ENCODE measurements at places on chromosomes 7 and 10.

- DNase-seq: no peak
These were observed 967.8 kb upstream of the SORCS1 start for GRCh38 chr10:108132303-108132702.

GRCh38 chr10:20552382-20552781, 344.7 kb downstream of the NEBL start:
- no peak for DNase-seq

- DNase-seq: no peak
These were observed 109.6 kb downstream of the LRMDA start for GRCh38 chr10:75540981-75541380.

DNA sequence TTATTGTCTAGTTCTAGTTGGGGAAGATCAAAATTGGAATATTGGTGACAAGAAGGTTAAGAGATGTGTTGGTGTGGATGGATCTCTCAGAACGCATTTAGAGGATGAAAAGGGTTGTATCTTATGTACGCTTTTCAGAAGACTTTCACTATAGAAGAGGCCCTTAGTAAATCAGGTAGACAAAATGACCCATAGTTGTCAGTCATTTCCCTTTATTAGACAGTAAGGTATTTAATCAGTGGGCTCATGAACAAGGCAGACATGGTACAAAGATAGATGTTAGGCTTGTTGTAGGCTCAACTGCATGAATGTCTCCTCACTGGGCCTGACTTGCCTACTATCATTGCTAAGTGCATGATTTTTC, 359.2 kb downstream of the PHF14 start:
- no peak for DNase-seq

DNA sequence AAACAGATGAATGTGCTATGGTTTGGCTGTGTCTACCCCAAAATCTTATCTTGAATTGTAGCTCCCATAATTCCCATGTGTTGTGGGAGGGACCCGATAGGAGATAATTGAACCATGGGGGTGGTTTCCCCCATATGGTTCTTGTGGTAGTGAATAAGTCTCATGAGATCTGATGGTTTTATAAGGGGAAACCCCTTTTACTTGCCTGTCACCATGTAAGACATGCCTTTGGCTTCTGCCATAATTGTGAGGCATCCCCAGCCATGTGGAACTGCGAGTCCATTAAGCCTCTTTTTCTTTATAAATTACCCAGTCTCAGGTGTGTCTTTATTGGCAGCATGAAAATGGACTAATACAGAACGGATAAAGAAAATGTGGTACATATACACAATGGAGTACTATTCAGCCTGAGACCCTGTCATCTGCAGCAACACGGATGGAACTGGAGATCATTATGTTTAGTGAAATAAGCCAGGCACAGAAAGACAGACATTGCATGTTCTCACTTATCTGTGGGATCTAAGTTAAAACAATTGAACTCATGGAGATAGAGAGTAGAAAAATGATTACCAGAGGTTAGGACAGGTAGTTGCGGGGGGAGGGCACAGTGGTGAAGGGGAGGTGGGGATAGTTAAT, 587.6 kb upstream of the NRP1 start:
- no peak for DNase-seq

DNA sequence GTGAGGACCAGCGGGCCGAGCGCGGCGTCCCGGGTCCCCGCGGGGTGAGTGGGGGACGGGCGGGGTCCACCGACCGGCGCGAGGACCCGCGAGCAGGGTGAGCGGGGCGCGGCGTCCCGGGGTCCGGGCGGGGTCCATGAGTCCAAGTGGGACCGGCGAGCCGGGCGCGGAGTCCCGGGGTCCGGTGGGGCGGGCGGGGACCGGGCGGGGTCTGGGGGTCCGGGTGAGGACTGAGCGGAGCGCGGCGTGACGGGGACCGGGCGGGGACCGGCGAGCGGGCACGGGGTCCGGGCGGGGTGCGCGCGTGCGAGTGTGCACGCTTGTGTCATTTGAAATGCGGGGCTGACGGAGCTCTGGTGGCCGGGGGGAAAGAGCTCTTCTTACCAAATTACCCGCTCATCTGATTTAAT, 765 bp downstream of the CELF2 start:
- peak; percentile 38 for DNase-seq

GRCh38 chr10:91190388-91190870, 30.0 kb upstream of the PCGF5 start:
- no peak for DNase-seq

DNA sequence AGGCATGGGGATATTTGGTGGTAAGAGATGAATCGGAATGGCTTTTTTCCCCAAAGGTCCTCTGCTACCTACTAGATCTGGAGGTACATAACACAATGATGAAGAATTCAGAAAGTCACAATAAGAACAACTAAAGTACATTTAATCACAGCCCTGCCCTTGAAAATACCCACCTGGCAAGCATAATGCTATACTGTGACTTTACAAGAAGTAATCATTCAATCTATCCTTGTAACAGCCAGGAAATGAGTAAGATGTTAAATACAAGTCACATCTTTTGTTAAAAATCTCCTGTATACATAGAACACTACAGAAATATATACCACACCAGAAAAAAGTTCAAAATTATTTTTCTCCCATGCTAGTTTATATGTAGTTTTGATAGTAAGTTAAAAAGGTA, 108.3 kb upstream of the ABCB5 start:
- no peak for DNase-seq

- no peak for DNase-seq
These were observed 128.3 kb downstream of the EGFR start for GRCh38 chr7:55147101-55147500.

DNA sequence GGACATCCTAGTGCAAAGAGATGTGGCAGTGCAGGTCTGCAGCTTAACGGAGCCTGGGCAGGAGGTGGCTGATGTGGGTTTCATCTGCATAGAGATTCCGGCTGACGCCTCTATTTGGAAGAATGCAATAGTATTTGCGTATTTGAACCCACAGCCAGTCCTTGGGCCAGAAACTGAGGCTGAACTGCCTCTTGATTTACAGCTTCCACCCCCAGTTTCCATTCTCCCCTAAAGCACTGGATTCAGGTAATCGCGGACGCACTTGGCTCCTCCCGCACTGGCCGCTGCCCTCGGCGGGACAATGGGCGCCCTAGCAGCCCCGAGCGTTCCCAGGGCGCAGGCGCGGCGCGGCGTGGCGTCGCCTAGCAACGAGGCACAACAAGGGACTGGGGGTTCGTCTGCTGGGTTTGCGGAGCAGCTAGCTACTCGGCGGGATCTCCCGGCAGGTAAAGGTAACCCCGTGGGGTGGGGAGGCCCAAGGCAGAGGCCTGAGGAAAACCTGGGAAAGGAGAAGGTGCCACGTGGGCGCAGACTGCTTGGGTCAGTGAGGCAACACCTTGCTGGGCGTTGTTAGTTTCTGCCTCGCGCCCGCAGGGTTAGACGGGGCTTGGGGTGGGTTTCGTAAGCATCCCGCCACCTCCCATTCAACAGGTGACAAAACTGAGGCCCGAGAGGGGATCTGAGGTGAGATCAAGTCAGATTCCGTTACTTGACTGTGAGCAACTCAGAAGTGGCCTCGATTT, at the start of gene ARMC3:
Gene ARMC3 (plus strand): TSS at position 393 of the 743 bp plus-strand sequence. CDS start 3,944 bp downstream, outside the sequence.
- peak; percentile 77 for DNase-seq

DNA sequence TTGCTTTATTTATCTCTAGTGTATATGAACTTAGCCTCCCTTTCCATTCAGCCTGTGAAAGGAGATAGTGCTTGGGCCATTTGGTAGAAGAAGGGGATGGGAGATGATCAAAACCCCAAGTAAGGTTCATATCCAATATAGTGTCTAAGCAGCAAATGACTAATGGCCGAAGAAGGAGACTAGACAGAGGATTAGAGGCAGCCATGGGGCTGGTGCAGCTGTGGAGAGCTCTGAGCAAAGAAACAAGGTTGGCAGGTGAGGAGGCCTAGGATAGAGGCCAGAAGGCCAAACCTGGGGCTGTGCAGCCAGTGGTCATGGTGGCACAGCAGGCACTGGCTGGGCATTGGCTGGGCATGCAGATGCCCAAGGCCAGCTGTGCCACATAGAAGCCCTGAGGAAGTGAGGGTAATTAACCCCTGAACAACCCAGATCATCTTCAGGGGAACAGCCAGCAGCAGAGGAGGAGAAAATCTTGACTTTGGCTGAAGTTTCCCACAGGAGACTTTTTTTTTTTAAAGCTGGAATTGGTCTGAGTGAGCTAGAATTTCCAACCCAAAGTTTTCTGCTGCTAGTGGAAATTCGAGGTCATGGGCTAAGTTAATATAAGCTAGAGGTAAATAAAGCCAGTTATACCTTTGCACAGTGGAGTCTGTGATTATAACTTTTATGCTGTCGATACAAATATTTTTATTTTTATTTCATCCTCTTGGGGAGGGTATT, 10.3 kb upstream of the CPA1 start:
- no peak for DNase-seq

GRCh38 chr7:130274983-130275591, 8.4 kb downstream of the CPA2 start:
- no peak for DNase-seq
